Activated CD8-positive, alpha-beta memory T cell treated with anti-CD3 and anti-CD28 coated beads for 1 hour (primary cell): ENCODE measurements at places on chromosomes 3 and 15.

DNA sequence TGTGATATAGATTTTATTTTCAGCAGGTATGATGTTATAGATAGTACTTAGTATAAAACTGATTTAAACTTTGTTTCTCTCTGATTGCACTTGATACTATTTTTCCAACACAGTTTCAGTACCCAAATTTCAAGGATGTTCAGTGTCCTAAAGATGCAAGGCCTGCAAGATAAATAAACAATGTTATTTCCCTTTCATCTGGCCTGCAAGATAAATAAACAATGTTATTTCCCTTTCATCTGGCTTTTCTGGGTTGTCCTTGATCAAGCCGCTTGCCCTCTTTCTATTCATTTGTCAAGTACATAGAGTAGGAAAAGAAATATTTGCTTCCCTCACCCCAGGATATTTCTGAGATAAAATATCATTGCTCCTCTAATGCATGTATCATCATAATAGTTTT, 571.0 kb downstream of the FGF12 start:
- no peak for DNase-seq

- DNase-seq, result no peak
Measured at GRCh38 chr3:156899951-156900350, 73.8 kb downstream of the LEKR1 start.

GRCh38 chr3:153285194-153285641, 123.2 kb downstream of the RAP2B start:
- DNase-seq, result no peak

GRCh38 chr3:34150992-34151391, 352.6 kb downstream of the PDCD6IP start:
- no peak for DNase-seq

GRCh38 chr3:8239095-8239494, 262.5 kb upstream of the LMCD1 start:
- DNase-seq, result no peak

DNA sequence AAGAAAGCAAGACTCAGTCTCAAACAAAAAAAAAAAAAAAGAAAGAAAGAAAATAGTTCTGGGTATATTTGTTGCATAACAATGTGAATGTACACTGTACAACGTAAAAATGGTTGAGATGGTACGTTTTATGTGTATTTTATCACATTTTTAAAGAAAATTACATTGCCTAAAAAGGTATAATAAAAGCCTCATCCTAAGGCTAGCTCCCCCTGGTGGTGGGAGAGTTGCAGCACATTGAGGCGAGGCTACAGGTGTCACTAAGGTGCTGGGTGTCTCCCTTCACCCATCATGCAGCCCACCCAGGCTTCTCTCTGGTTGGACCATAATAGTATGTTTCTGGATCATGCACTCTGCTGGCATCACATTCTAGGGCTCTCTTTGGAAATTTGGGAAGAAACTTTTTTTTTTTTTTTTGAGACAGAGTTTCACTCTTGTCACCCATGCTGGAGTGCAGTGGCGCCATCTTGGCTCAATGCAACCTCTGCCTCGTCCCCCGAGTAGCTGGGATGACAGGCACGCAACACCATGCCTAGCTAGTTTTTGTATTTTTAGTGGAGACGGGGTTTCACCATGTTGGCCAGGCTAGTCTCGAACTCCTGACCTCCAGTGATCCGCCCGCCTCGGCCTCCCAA, 12.4 kb upstream of the RAB11A start:
- DNase-seq, result peak; percentile 67

- no peak for DNase-seq
Measured at GRCh38 chr3:138620431-138620830, 11.9 kb downstream of the FAIM start.

- DNase-seq, result peak; percentile 22
Measured at GRCh38 chr15:70584838-70585706, 178.3 kb downstream of the UACA start.

DNA sequence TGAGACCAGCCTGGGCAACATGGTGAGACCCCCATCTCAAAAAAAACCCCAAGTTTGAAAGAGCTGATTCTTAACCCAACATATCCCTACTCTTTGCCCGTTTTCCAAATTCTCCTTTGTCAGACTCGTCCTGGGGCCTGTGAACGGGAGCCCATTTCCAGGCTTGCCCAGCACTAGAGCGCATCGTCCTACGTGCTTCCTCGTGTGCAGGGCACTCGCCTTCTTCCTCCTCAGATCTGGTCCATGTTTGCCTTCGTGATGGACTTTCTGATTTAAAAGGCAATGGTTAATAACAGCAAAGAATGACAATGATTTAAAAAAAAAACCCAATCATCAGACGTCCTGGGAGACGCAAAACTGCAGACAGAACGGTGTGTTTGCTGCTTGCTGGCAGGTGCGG, 10.1 kb downstream of the MELTF start:
- no peak for DNase-seq

GRCh38 chr3:63886858-63887257, 23.2 kb downstream of the ATXN7 start:
- no peak for DNase-seq

GRCh38 chr3:94184781-94185180, 121.9 kb downstream of the NSUN3 start:
- DNase-seq, result no peak

GRCh38 chr3:170244576-170244975, 22.4 kb downstream of the PRKCI start:
- DNase-seq, result no peak

- no peak for DNase-seq
Measured at GRCh38 chr3:27718459-27718858, 3.7 kb downstream of the EOMES start.

GRCh38 chr15:89673165-89673512, 6.0 kb downstream of the PLIN1 start:
- no peak for DNase-seq

GRCh38 chr3:111944372-111944771, 34.5 kb upstream of the ABHD10 start:
- DNase-seq, result no peak

DNA sequence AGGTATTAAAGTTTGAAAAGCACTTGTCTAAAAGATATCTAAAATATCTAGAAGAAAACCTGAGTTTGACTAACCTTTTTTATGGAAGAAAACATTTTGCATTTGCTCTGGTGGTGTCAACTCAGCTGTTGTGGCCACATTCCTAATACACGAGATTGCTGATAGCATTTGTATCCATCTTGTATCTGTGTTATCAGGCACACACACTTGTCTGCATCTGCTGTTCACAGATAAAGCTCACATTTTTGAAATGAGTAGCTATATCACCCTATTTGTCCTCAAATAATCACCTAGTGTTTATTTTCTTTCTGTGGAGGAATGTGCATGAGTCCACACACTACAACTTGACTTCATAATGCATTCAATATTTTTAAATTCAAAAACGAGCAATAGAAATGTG, 632.3 kb upstream of the NR2F2 start:
- DNase-seq, result no peak

DNA sequence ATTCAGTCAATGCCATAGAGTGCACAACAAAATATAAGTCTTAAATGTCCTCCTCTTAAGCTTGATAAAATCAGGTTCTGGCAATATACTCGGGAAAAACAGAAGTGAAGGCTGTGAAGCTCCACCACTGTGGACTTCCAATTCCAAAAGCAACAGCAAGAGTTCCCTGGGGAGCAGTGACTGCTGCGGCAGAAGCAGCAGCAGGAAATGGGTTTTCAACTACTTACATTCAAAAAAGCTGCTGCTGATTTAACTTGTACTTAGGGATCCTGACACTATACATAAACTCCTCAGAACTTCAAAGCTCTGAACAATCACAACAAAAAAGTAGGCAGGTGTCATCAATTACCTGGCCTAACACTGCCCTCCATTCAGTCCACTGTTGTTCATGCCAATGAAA, 4.7 kb downstream of the CEP152 start:
- DNase-seq, result no peak

DNA sequence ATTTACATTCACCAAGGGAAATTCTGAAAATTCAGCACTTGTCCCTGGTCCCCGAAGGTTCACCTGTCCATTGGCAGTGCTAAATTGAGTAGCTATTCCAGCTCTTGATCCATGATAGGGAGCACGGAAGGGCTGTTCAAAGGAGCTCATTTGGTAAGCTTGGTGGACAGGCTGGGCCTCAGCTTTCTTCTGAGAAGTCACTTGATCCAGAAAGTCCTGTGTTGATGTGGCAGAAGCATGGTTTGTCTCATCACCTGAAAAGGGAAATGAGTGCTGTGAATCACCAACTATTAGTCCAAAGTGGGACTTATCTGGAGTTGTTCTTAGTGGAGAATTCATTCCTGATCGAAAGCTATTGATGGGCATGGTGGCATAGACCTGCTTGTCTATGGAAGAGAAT, 19.9 kb upstream of the SLC12A8 start:
- DNase-seq, result no peak

DNA sequence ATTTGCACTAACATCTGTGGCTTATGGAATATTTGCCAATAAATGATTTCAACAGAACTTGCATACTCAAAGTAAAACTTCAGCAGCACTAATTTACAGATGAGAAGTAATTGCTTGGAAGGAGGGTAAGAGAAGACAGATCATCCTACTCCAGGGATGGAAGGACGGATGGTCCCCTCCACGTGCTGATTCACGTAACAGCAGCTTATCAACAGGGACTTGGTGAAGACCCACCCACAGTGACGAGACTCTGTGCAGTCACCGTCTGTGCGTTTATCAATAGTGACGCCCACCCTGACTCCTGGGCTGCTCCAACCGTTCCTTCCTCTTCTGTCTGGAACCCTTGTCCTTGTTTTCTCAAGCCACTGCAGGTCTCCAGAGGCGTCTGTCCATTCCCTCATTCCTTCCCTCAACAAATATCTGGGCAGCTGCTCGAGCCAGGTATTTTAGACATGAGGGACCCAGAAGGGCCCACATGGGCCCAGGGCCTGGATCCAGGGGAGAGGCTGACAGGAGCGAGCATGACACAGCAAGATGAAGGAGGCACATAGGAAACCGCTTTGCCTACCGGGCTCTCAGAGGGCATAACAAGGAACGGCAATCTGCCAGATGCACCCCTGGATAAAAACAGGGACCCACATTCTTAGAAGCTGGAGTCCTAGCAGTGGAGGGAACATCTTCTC, 33.3 kb downstream of the PCSK6 start:
- DNase-seq, result no peak

DNA sequence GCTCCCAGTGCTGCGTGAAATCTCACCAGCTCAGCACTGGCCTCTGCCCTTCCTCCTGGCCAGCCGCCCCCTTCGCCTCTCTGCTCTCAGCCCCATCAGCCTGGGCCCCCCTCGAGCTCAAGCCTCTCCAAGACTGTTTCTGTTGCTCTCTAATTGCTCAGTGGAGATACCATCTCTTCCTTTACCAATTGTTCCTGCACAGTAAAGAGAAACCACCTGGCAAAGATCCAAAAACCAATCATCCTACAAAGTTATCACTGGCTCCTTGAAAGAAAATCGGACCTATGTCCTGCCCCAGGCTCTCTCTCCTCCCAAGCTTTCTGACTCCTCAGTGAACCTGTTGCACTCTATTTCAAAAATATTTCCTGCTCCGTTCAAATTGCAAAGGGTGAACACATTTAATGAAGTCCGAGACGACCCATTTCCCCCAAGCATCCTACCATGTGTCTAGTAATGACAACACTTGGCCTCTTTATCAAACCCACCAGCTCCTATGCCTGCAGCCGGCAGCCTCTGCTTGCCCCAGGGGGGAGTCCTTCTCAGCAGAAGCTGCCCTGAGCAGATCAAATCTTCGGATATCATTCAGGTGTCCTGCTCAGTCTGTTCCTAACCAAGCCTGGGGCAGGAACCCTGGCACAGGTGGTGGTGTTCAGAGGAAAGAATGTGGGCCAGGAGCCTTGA, 53.7 kb upstream of the FAM174B start:
- no peak for DNase-seq

DNA sequence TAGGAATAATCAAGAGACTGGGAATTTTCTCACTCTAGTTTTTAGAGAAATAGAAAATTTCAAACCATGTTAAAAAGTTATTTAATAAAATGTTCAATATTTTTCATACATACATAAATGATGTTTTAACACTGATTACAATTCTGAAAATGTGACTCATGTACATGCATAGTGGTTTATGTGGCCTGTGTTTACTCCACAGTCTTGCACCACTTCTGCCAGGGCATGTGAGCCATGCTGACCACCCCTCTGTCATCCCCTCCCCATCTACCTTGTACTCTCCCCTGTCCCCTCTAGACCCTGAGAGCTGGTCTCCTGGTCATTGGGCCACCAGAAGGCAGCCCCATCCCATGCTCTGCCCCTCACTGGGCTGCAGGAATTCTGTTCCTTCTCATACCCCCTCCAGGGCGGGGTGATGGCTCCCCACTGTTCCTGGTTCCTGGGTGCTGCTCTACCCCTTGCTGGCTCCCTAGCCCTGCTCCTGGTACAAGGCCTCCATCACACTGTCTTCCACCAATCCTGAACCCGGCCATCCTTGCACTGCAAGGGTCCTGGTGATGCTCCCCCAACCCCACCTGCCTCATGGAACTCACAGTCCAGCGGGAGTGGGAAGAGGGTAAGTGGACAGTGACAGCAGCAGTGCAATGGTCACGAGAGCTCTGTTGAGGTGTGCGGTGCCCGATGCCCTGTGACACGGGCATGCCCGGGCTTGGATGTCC, 24.2 kb upstream of the SLC41A3 start:
- DNase-seq, result no peak

- no peak for DNase-seq
Measured at GRCh38 chr3:112671930-112672715, 31.2 kb upstream of the CCDC80 start.

GRCh38 chr3:5184499-5184898, 3.0 kb upstream of the EDEM1 start:
- no peak for DNase-seq
